Stimulated activated naive CD8-positive, alpha-beta T cell treated with anti-CD3 and anti-CD28 coated beads, Interleukin-15, Interleukin-2, amounts not matched to agents 100 U/mL and 50 U/mL, for 24 hours (primary cell): ENCODE measurements at places on chromosomes 4 and X.

DNA sequence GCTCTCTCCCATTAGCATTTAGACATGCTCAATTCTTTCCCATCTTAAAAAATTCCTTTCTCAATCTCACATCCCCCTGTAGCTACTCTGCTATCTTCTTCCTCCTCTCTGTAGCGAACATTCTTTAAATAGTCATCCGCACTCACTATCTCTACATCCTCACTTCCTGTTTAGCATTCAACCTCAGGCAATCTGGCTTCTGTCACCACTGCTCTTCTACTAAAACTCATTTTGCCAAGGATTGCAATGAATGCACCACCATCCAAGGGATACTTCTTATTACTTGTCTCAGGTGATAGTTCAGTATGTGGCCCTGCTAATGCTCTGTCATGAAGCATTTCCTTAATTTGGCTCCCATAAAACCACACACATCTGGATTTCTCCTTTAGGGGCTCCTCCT, 10.9 kb upstream of the TET2 start:
- no peak for DNase-seq

DNA sequence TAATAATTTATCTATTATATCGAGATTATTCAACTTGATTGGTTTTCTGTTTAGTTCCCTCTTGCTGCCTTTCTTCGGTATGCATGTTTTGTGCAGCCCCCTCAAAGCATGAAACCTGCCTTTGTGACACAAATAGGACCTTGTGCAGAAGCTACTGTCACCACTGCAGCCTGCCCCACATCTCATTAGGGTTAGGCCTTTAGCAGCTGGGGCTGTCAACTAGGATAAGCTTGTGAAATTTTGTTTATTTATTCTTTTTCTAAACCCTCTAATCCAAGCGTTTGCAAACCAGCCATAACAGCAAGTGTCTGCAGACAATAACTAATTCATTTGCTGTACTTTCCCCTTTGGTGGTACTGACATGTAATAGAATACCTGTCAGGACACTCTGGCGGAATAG, 258.9 kb downstream of the RCHY1 start:
- DNase-seq, result no peak

DNA sequence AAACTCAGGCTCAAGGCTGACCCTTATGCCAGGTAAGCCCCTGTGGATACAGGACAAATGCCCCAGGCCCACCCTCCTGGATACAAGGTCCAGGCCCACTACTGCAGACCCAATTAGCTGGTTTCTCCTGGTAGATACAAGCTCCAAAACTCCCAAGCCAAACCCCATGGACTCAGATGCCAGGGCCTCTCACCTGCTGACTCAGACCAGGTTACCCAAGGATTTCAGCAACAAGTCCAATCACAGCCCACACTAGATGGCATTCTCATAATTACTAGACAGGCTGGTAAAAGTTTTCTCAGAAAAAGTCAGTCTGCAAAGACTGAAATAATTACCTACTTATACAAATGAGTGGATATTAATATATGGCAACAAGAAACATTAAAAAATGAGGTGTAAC, 87.0 kb downstream of the KLF8 start:
- DNase-seq, result no peak

DNA sequence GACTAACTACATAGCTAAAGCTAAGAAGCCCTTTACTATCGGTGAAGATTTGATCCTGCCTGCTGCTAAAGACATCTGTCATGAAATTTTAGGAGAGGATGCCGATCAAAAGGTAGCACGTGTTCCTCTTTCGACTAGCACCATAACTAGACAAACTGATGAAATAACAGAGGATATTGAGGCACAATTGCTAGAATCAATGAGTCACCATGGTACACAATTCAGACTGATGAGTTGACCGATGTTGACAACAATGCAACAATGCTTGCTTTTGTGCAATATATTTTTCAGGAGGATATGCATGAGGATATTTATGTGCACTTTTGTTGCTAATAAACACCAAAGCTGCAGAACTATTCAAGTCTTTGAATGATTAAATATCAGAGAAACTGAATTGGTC, 24.3 kb downstream of the TBCK start:
- no peak for DNase-seq

DNA sequence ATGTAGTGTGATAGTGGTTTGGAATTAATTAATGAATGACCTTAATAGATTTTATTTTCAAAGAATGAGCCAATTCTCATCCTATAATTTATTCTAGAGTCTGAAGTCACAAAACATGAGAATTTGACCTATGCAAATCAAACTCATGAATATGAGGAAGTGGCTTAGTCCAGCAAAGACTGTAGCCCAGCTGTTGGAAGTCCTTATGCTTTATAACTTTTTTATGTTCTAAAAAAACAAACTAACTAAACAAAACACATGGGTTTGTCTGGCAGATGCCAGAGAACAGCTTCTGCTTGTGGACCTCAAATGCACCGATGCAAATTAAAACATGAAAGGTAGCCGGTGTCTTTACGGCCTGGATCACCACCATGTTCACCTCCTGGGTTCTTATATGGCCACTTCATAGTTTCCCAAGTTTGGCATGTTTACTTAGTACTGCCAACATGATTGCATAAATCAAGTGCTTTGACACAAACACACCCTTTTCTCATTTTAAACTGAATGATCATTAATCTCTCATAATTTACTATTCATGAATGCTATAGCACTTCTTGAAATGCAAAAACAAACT, 277.4 kb downstream of the PAPSS1 start:
- no peak for DNase-seq

- DNase-seq, result no peak
These were observed 136.2 kb downstream of the HMX1 start for GRCh38 chr4:8735236-8736089.

- DNase-seq, result no peak
These were observed 351 bp upstream of the SLC30A9 start for GRCh38 chr4:41989994-41990364.

GRCh38 chr4:62131049-62131448, 930.9 kb downstream of the ADGRL3 start:
- no peak for DNase-seq

DNA sequence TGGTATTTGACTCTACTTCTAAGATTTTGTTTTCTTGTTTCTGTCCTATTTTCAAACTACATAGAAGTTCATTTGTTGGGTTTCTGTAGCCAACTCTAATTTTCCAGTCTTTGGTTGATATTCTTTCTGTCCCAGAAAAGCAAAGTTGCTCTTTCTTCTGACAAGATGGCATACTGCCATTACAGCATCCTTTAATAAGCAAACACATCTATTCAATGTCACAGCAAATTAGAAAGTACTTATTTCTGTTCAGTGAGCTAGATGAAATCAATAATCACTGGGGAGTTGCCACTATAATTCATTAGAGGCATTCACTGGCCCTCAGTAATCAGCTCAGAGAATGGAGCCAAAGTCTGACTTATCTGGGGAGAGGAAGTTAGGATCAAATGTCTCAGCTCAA, 1258.0 kb upstream of the IGFBP7 start:
- no peak for DNase-seq

DNA sequence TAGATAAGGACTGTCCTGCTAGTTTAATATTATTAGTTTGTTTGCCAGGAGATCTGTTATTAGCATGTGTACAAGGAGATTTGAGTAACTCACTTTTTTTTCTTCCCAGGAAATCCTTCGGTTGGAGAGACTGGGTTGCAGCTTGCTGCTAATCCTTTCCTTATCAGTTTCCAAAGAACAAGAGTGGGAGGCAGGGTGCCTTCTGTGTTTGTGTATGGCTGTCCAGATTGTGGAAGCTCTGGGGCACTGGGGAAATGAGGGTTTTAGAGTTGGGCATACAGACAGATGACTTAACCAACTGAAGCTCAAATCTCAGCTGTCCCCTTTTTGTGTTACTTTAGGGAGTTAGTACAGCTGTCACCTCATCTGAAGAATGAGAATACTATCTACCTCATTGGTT, 12.6 kb upstream of the SUPT20HL1 start:
- no peak for DNase-seq

DNA sequence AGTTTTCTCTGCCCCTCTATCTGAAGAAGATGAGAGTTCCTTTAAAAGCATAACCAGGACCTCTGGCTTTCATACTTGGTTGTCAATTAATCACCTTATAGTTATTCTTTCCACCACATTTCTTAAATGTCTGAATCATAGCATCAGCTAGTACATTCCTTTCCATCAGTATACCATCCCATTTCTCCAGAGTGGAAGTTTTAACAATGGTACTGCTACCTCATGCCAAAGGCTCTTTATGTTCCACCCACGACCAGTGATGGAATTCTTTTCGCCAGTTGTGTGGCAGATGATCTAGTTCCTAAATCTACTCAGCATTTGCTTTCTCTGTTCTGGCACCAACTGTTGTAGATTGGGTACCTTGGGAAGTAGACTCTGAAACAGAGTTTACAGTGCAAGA, 379.8 kb downstream of the ZNF674 start:
- DNase-seq, result no peak

- no peak for DNase-seq
These were observed 293.5 kb upstream of the FAT1 start for GRCh38 chr4:187017147-187017546.

DNA sequence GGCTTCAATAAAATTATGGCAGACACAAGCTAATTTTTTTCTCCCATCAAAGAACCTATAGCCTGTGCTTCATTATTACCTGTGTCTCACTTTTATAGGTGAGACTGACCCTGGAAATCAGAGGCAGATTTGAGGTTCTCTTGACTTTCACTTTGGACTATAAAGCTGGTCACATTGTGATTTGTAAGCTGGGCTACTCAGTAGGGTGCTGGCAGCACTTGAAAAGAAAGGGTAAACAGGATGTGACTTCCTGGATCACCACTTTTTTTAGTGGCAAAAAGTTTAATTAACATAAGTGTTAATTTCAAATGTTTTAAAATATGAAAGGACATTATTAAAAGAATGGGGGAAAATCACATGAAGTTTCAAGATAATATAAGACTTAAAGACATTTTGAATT, 50.6 kb upstream of the GATB start:
- no peak for DNase-seq

- DNase-seq, result no peak
These were observed 171.1 kb upstream of the CXCL13 start for GRCh38 chr4:77434299-77435092.

DNA sequence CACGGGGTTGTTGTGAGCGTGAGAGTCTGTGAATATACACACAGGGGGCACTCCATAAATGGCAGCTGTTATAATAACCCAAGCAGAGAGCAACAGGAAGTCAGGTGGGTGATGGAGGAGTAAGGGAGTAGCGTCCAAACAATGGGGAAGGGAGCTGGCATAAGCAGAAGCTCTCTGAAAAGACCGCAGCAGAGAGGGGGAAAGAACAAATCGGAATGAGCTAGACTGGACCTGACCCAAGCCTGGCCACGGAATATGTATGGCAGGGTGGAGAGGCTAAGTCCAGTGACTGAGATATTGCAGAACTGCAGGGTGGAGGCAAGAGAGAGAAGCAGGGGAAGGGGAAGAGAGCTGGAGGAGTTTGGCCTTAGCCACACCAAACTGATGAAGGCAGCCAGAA, 6.5 kb upstream of the GJB1 start:
- no peak for DNase-seq

GRCh38 chr4:138405934-138406567, 163.9 kb upstream of the SLC7A11 start:
- no peak for DNase-seq

- no peak for DNase-seq
These were observed 28.7 kb downstream of the NOCT start for GRCh38 chr4:139044291-139044690.

- peak; percentile 80 for DNase-seq
These were observed 45.9 kb upstream of the CDKN2AIP start for GRCh38 chr4:183398298-183399125.

- DNase-seq, result no peak
These were observed 26.2 kb downstream of the ATXN3L start for GRCh38 chrX:13293700-13294099.

DNA sequence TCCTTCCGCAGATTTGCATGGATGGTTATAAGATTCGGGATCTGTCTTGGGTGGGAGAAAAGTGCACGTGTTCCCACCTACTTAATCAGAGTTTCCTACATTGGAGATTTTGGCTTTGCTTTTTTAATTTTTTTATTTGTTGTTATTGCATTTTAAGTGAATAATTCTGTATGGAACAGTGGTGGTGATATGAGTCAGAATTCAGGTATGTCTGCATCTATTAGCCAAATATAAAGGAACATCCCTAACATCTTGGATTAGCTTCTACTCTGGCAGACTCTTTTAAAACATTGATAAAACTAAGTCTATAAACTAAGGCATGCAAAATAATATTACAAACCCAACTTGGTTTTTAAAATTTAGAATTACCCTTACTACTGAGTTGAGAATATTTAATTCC, 659.8 kb upstream of the EPHA5 start:
- no peak for DNase-seq
